ENCODE measurements at places on chromosomes 4 and X.

DNA sequence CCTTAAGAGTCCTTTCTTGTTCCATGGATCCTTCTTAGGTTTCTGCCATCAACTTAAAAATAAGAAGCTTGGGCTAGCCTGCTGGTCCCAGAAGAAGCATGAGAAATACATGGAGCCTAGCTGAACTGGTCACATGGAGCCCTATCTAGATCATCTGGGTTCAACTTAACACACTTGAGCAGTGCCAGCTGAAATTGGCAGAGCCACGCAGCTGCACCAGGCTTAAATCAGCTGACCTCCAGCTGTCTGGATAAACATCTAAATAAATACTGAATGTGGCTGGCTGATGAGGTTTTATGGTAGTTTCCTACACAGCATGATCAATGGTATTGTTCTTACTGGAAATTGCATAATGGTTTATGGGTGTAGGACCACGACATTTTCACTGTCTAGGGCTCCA lies 598.4 kb upstream of the FAM241A start:
- DNase-seq = no peak

GRCh38 chr4:159160242-159160641 lies 57.4 kb downstream of the RAPGEF2 start:
- no peak for DNase-seq

- DNase-seq = no peak
Measured at GRCh38 chr4:5398056-5398455, 310.3 kb downstream of the EVC2 start.

GRCh38 chr4:62006108-62006507 lies 806.0 kb downstream of the ADGRL3 start:
- no peak for DNase-seq

- DNase-seq = no peak
Measured at GRCh38 chr4:180054291-180054690, 2188.9 kb upstream of the TENM3 start.

DNA sequence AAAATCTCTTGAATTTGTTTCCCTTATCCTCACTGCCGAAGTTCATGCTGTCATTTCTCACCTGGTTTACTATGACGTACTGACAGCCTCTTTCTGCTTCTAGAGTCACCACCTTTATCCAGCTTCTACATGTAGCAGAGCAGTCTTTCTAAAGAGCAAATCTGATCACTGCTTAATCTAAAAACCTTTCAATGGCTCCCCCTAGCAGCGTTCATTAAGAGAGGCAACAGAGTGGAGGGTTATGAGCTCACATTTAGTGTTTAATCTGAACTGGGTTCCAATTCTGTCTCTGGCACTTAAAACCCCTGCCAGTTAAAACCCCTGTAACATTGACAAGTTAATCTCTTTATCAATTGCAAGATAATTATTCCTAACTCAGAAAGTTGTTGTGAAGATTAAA lies 4.4 kb downstream of the RBPJ start:
- DNase-seq = no peak

DNA sequence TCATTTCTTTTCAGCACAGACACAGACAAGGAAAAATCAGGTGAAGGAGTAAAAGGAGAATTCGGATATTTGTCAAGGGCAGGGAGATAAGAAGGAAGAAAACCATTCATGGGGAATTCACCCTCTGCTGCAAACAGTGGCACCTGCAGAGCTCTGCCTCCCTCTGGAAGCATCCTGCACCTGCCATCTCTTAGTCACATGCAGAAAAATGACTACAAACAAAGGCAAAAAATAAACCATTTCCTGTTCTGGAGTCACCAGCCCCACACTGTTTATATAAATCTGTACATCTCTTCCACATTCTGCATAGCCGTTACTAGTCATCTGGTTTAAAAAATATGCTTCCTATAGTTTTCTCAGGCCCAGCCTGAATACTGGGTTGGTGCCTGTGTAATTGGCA lies 205.3 kb downstream of the ARAP2 start:
- no peak for DNase-seq

DNA sequence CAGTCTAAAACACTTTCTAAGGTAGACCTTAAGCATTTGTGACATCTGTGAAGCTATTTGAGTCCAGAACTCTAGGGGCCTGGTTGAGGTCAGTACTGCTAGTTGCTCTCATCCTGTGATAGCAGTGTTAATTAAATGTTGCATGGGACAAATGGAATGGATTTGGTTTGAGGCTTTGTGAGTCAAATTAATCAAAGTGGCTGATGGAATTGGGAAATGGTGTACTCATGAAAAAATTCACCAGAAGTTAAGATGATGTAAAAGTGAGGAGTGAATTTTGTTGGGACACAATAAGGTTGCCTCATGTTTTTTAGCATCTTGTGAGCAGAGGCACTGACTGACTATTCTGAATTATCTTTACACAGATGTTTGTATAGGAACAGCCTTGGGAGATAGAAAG lies 99.2 kb upstream of the ARSJ start:
- no peak for DNase-seq

DNA sequence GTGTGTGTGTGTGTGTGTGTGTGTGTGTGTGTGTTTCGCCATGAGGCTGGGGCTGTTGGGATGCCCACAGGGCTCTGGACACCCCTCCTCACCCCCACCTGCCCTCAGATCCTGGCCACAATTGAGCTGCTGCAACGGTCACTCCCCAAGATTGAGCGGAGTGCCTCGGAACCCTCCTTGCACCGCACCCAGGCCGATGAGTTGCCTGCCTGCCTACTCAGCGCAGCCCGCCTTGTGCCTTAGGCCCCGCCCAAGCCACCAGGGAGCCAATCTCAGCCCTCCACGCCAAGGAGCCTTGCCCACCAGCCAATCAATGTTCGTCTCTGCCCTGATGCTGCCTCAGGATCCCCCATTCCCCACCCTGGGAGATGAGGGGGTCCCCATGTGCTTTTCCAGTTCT lies 10.2 kb downstream of the ARAF start:
- no peak for DNase-seq

- DNase-seq = no peak
Measured at GRCh38 chr4:2127609-2128332, 68.6 kb downstream of the NAT8L start.

GRCh38 chr4:41399231-41399630 lies 138.7 kb upstream of the LIMCH1 start:
- DNase-seq = no peak

DNA sequence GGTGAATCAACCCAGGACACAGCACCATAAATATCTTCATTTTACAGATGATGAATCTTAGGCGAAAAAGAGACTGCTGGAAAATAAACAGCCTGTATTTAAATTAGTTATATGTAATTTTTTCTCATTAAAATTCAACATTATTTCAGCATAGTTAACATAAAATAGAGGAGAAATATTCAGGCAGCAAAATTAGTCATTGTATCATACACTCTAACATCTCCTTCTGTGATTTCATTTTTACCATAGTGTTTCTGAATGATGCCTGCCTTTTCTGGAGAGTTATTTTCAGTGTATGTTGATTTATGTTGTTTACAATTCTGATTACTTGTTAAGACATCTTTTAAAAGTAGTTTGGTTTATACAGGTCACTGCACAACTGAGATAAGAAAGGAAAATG lies 82.3 kb upstream of the KCNIP4 start:
- DNase-seq = no peak

GRCh38 chr4:13329963-13330362 lies 154.2 kb downstream of the RAB28 start:
- no peak for DNase-seq

GRCh38 chr4:146232131-146232722 lies 17.9 kb downstream of the REELD1 start:
- DNase-seq = no peak

GRCh38 chr4:123699880-123700771 lies 303.5 kb downstream of the SPRY1 start:
- no peak for DNase-seq

GRCh38 chr4:31929676-31930345 lies 1209.6 kb downstream of the PCDH7 start:
- DNase-seq = no peak

All from NCI-H1694 (cell line).